Aorta (tissue), 5 donors: ENCODE measurements at places on chromosomes 1 and 21. TPM values are rescaled to one million over a fixed set of nuclear protein-coding genes. Genes with fewer than 3 reads are reported as not detected.

DNA sequence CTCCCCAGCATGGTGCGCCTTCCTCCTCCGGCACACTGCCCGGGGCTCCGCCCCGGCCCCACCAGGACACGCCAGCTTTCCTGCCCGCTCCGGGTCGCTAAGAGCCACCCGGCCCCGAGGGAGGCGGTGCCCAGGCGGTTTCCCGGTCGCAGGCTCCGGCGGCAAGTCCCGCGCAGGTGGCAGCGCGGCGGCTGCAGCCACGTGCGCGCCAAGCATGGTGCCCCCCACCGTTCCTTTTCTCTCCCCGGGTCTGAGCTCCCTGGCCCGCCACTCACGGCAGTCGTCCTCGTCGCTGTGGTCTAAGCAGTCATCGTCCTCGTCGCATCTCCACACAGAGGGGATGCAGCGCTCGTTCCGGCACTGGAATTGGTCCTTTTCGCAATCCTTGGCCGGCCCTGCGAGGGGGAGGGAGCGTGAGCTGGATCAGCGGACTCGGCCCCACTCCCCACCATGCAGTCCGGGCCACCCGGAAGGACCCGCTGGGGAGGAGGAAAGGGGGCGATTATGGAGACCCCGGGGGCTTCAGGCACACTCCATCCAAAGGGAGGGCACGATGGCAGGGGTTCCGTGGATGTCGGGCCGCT is 1.2 kb downstream of the LRP8 start:
- DNase-seq = no peak
- H3K27me3 ChIP-seq = no peaks in the 10 kb centered on the region
- no peaks in the 10 kb centered on the region for H3K4me1 ChIP-seq
- no peaks in the 10 kb centered on the region for H3K36me3 ChIP-seq
- H3K27ac ChIP-seq = peak overlapping the region; percentile 5

- peak overlapping the region; percentile 14 for H3K4me3 ChIP-seq
- DNase-seq = peak; percentile 90
- H3K27me3 ChIP-seq = no peaks in the 10 kb centered on the region
- H3K36me3 ChIP-seq = no peaks in the 10 kb centered on the region
- no peaks in the 10 kb centered on the region for H3K4me1 ChIP-seq
- no peak overlapping the region for H3K27ac ChIP-seq
Measured at GRCh38 chr21:45555557-45556301, 13.5 kb upstream of the SLC19A1 start.

DNA sequence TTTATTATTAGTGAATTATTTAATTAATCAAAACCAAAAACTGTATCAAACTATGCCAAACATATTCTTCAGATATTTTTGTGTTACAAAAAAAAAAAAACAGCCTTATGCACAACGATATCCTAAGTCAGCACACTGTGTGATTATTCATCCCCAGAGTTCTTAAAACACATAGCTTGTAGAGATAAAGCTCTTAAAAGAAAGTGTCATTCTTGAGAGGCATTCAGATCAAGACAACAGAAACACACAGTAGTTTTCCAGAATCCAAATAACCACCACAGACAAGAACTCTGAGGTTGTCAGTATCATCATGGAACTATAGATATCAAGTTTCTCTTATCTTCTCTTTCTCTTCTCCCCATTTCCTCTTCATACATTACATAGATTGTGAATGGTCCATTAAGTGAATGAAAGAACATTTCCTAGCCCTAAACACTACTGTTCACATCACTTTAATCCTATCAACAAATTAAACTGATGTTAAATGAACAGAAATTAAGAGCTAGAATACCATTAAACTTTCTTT is 13.5 kb downstream of the ZZZ3 start:
- H3K4me3 ChIP-seq = no peak overlapping the region
- no peaks in the 10 kb centered on the region for H3K36me3 ChIP-seq
- no peak overlapping the region for H3K27ac ChIP-seq
- no peak for DNase-seq
- H3K4me1 ChIP-seq = peaks cover 4% of the 10 kb centered on the region

Gene NBPF6
- total RNA-seq = not detected

Gene C4BPA
- 0.33 TPM for total RNA-seq
